ENCODE measurements at places on chromosomes 12 and 14.
A peak's percentile ranks its signal among the peaks of the same experiment; 100 is the strongest.

DNA sequence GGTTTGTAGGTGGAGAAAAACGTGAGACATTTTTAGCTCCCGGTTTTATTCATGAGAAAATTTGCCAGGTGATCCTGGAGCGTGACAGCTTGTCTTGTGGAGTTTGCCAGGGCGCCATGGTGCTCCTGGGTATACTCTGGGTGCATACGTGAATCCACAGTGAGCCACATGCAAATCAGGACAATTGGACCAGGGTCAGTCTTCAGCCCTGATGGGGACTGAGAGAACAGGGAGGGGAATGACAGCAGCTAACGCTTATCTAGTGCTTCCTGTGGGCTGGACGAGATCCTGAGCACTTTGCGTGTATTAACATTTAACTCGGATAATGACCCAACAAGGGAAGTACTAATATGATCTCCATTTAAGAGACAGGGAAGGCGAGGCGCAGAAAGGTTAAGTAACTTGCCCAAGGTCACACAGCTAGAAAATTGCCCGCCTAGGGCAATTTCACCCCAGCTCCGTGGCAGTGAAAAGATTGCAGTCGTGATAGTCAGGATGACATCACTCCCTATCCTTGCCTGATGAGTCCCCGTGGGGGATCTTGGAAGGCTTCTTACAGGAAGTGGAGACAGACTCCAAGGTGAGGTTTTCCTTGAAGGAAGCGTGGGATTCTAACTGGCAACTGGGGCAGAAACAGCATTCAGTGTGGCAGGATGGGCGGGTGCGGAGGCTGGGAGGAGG, 118.4 kb upstream of the NCOR2 start:
- DNase-seq, result peak; percentile 55

- DNase-seq, result no peak
These were observed 3.5 kb downstream of the FMNL3 start for GRCh38 chr12:49703647-49704137.

DNA sequence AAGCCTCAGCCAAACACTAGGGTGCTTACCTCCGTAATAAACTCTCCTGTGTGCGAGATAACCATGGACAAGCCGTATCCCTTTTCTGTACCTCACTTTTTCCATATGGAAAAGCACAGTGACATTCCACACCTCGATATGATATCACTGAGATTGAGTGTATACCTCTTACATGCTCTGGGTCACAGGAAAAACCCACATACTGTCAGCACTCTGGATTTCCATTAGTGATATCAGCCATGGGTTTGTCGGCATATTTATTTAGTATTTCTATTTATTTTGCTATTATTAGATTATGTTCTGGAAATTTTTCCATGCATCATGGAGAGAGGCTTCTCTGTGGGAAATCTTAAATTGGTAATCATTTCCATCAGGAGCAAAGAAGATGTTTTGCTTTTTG, 28.0 kb upstream of the DAAM1 start:
- DNase-seq, result no peak

GRCh38 chr14:69152181-69152901, 578 bp downstream of the DCAF5 start:
- DNase-seq, result peak; percentile 26

- peak; percentile 53 for DNase-seq
These were observed 1.7 kb downstream of the POLE start for GRCh38 chr12:132685400-132685799.

DNA sequence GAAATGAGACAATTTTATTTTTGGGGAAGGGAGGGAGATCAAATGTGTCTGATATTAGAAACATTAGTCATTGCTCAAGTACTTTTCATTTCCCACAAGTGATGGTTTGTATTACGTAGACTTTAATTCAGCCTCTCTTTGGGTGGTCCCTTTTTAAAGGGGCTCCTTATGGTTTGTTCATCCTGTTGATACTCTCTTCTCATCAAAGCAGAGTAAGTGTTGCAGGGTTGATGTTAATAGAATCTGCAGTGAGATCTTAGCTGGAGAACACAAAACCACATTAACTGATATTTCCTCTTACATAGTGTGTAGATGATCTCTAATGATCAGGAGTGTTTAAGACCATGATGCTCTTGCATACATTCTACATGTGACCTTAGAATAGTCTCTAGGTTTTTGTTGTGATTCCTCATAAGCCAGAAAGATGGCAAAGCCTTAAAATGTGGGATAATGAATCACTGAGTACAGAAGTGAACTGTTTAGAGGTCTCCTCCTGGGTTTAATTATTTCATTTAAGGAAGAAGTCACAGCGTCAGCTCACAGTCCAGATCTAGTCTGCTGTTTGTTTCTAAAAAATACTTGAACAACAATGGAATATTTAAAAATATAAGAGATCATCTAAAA, 87.4 kb upstream of the PTPRR start:
- no peak for DNase-seq

DNA sequence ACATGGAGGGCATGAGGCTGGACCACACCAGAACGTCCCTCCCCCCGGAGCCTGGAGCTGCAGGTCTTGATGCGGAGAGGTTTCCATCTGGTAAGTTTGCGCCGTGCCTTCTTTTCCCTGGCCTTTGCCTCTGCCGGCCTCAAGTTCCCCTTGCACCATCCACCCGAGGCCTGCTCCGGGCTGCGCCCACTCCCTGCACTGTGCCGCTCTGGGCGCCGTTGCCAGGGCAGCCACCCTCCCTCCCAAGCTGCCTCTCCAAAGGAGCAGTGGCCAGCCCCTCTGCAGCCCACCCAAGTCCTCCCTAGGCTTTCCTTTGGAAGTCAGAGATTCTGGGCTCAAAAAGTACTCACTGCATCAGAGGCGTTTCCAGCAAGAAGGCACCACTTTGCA, 46.2 kb upstream of the MEG3 start:
- no peak for DNase-seq

GRCh38 chr12:47990351-47991105, 13.7 kb downstream of the COL2A1 start:
- DNase-seq, result no peak

DNA sequence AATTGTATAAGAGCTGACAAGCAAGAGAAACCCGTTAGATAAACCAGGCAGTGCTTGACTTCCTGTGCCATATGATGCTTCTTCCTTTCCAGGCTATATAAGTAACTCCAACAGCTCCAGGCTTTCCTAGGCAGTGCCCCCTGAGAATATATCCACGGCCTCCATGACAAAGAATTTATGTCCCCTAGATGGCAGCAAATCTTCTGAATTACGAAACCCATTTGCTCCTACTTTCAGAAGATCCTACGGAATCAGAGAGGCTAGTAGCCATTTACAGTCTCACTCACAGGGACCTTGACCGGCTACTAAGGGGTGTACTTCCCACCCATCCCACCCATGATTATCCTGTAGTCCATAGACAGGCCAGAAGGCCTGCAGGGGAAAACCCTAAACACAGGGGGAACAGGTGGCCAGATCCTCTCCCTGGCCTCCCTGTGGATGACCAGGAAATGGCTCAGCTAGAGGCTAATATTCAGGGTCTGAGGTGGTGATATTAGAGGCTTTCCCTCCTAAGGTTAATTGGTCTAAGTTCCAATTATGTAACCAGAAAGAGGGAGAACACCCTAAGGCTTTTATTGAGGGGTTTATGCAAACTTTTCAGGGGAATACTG, 77.2 kb upstream of the DCD start:
- no peak for DNase-seq

GRCh38 chr14:87797001-87797400, 196.0 kb downstream of the GALC start:
- no peak for DNase-seq

DNA sequence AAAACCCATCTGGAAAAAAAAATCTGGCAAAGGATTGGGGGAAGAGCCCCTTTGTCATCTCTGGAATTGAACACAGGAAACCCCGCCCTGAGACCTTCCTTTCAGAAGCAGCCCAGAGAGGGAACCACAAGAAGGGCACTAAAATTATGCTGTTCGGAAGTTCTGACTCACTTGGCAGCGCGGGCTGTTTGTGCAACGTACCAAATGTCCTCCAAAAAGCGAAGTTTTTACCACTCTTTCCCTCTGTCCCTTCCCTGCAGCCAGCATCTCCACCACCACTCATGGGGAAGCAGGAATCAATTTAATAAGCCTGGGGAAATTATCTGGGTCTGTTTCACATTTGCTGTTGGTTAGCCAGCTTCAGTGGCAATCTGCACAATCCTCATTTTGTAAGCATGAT, 3.2 kb upstream of the SYNE3 start:
- DNase-seq, result no peak

GRCh38 chr12:1499351-1499750, 95.0 kb downstream of the FBXL14 start:
- no peak for DNase-seq

DNA sequence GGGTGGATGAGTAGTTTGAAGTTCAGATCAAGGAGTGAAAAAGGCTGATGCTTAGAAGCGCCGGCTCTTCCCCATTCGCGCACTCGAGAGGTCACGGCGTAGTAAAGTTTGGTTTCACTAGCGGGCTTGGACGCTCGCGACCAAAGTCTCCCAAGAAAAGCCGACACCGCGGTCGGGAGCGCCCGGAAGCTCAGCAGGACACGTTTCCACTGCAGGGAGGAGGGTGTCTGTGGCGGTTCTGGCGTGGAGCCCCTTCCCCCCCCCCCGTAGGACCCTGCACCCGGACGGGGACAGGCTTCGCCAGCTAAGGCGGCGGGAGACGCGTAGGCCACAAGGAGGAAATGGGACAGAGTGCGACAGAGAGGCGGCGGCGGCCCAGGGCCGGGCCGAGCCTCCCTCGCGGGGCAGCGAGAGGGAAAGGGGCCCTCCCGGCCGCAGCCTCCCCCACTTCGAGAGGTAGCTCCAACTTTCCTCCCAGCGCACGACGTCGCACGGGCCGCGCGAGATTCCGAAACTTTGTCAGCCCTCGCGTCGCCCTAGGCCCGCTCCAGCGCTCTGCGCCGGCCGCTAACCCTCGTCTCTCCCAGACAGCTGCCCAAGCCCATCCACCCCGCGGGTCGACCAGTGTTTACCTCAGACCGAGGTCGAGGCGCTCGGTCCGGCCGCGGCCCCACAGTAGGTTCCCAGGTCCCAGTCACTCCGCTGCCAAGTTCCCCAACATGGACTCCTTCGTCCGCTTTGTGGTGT, 480 bp downstream of the SCAF11 start:
- no peak for DNase-seq

DNA sequence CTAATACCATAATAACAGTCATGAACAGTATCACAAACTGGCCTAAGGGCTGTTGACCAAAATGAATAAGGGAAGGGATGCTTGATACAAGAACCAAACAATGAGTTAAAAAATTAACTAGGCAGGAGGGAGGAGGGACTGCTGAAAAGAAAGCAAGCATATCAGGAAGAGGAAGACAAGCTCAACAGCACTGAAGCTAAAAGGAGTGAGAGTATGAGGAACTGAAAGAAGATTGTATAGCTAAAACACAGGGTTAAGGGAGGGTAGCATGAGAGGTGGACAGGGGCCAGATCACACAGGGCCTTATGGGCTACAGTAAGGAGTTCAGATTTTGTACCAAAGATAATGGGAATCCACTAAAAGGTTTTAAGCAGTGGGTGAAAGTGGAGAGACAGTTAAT, 34.1 kb downstream of the ITGA7 start:
- DNase-seq, result no peak

- DNase-seq, result no peak
These were observed 60.7 kb downstream of the CLMN start for GRCh38 chr14:95258754-95259593.

DNA sequence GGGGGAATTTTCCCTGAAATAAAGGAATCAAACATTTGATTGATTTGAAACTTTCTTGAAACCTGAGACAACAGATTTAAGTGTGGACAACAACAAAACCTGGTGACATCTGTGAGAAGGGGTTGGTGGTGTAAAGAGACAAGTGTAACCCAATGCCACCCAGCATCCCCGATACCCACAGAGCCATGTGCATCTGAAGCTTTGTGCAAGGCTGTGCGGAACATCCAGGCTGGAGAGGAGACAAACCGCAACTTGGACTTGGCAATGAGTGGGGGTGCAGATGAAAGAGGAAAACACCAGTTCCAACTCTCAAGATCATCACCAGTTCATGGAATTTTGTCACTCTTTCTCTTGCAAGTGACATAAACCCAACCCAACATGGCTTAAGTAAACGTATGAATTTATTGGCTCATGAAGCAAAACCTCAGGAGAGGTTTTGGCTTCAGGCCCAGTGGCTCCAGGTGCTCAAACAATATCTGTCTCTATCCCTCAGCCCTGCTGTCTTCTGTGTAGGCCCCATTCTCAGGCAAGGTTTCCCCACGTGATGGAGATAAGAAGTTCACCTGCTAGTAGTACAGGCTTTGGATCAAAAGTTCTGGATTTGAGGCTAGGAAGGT, 55.2 kb upstream of the NTF3 start:
- no peak for DNase-seq

GRCh38 chr12:116719731-116720528, 17.9 kb downstream of the SPRING1 start:
- DNase-seq, result no peak

GRCh38 chr12:109356577-109356976, 8.9 kb downstream of the MYO1H start:
- no peak for DNase-seq

DNA sequence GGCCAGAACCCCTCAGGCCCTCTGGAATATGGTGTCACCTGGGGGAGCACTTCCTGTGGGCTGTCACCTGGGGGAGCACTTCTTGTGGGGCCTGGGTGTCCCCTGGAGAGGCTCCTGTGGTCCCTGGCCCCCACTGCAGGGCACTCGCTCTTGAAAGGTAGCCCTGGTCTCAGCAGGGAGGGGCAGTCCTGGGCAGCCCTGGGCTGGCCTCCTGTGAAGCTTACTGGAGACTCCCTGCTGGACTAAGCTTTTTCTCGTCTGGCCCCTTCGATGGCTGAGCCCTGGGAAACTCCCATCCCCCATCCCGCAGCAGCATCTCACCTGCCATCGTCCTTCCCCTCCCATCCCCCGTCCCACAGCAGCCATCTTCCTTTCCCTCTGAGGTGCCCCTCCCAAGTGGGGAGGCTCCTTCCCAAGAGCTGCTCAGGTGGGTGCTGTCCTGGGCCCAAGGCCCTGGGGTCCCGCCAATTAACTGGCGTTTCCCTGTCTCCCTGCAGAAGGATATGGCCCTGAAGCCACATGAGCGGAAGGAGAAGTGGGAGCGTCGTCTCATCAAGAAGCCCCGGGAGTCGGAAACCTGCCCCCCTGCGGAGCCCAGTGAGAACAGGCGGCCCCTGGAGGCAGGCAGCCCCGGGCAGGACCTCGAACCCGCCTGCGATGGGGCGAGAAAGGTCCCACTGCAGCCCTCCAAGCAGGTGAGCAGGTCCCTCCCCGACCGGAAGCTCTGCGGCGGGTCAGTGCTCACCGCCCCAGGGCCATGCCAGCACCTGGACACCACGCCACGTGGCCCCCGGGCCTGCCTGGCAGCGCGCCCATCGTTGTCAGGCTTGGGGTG, 17.9 kb downstream of the FBRSL1 start:
- DNase-seq, result no peak

Measured in ELF-1 (cell line).